ENCODE measurements at places on chromosomes 13 and 19.

- no peak for DNase-seq
These were observed 40.5 kb upstream of the POMP start for GRCh38 chr13:28618230-28618994.

- DNase-seq = no peak
These were observed 1510.3 kb downstream of the PCDH9 start for GRCh38 chr13:65719831-65720230.

DNA sequence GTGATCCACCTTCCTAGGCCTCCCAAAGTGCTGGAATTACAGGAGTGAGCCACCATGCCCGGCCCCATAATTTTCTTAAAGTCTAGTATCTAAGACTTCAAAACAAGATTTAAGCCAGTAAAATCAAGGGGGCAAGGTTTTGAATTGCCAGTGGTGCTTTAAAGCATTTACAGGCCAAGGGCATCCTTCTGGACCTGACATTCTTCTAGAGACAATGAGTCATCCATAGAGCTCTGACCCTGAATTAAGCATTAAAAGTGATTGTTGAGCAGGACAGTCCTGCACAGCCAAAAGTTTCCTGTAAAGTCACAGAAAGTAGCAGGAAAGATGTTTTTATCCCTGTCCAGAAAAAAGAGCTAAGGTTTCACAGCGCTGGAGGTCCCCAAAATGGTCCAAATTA is 50.9 kb upstream of the ATP12A start:
- no peak for DNase-seq

DNA sequence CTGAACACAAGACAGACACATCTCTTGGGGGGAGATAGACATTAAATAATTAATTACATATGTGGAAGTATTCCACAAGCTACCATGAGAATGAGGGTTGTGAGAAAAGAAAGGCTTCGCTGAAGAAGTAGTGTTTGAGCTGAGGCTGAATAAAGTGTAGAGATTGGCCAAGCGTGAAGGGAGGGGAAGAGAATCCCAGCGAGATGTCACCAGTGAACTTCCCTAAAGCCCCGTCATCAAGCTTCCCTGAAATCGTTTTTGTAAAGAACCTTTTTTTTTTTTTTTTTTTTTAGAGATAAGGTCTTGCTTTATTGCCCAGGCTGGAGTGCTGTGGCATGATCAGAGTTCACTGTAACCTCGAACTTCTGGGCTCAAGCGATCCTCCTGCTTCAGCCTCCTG is 235.2 kb downstream of the KCNRG start:
- DNase-seq = no peak

DNA sequence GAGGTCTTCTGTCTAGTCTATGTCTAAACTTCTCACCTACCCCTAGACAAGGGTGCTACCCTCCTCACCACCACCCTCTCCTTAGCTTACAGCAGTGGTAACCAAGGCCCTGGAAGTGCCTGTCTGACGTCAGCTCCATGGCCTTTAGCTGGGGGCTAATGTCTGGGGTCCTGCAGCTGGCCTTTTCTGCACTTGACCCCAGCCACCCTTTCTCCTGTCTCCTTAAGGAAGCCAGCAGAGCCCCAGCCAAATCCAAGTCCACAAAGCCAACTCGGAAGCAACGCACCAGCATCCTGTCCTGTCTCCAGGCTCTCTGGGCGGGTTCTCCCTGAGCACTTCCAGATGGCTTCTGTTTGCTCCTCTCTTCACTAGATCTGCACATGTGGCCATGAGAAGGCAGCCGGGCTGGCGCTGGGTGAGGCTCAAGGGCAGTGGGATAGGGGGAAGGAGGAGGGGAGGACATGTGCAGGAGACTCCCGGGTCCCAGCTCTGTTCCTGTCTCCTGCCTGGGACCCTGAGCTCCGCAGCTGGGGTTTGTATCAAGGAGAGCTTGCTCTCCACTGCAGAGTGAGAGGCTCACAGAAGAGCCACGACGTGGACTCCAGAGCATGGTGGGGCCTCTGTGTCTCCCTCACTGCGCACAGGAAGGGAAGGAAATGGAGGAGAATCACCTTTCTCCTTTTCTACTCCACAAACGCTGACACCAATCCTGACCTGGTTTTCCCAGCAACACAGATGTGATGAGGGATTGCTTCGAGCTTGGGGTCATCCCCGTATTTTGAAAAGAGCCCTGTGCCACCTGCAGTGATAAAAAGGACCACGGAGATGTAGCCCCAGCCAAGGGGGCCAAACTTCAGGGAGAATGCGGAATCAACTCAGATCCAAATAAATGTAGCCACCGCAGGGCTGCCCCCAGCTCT is 204.2 kb downstream of the USP12 start:
- no peak for DNase-seq

Measured in activated gamma-delta T cell treated with anti-CD3 and anti-CD28 coated beads, Interleukin-2, amount 50 U/mL, for 16 hours (primary cell).